ENCODE measurements at places on chromosomes 4 and X.

GRCh38 chrX:123756320-123756719, 23.5 kb upstream of the THOC2 start:
- DNase-seq, result no peak

GRCh38 chr4:7676398-7676922, 241.7 kb upstream of the PSAPL1 start:
- DNase-seq, result no peak

- DNase-seq, result no peak
These were observed 36.2 kb downstream of the CD40LG start for GRCh38 chrX:136684120-136684519.

GRCh38 chr4:123430031-123430430, 33.4 kb downstream of the SPRY1 start:
- DNase-seq, result no peak

DNA sequence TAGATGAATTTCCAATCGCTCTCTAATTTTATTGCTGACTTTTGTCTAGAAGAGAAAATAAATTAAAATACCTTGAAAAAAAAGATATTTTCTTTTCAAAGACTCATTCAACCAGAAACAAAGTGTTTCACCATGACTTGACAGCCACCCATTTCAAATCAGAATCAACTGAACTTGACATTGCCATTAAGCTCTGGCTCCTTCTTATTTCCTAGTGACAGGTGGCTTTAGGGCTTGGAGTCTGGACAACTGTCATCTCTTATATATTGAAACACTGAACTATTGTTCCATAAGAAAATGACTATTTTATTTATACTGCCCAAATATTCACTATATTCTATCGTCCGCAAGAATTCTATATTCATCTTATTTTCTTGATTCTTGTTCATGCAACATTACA, 229.2 kb downstream of the SLC39A8 start:
- DNase-seq, result no peak

- no peak for DNase-seq
These were observed 54.0 kb upstream of the LDB2 start for GRCh38 chr4:16952462-16952871.

- no peak for DNase-seq
These were observed 1.2 kb downstream of the CTPS2 start for GRCh38 chrX:16711219-16711811.

DNA sequence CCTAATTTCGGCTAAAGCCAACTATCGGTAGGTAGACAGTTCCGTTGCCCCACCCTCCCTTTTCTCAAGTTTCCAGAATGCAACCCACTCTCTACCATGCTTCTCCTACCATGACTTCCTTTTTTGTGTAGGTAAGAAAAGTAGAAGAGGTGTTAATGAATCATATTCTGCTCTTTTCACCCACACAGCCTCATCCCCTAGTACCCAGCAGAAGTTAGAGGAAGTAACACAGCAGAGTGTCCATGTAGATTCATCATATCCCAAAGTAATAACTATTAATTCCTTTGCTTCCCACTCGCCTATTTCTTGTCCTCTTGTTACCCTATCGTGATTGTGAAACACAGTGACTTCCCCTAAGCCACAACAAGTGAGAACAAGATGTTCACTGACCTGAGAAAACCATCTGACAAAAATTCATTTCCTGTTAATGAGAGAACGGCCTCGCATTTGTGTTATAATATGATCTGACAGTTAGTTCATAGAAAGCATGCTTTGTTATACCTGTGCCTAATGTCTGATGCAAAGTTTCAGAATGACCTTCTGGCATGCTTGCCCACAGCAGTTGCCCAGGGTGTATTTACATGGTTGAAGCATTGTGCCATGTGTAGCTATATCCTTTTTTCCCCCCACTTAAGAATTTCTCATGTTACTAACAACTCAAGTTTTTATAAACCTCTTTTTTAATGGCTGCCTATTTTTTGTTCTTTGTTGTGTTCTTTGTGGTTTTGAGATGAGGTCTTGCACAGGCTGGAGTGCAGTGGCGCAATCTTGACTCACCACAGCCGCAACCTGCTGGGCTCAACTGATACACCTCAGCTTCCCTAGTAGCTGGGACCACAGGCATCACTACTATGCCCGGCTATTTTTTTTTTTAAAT, 185.6 kb downstream of the RAP1GDS1 start:
- no peak for DNase-seq

- no peak for DNase-seq
These were observed 126.0 kb upstream of the GUCY1A1 start for GRCh38 chr4:155540698-155541097.

DNA sequence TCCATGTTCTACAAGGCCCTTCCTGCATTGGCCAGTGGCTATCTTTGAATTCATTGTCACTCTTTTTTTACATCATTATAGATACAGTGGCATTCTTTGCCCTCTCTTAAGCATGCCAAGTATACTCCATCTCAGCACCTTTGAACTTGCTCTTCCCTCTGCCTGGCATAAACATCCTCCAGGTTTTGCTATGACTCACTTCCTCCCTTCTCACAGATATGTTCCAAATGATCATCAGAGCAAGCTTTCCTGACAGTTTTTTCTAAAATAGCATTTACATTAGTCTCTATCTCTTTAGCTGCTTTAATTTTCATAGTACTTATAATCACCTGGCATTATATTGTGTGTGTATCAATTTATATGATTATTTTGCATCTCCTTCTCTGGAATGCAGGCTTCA, 553.3 kb upstream of the MAGEB2 start:
- no peak for DNase-seq

GRCh38 chr4:166827167-166827566, 407.1 kb downstream of the SPOCK3 start:
- no peak for DNase-seq

DNA sequence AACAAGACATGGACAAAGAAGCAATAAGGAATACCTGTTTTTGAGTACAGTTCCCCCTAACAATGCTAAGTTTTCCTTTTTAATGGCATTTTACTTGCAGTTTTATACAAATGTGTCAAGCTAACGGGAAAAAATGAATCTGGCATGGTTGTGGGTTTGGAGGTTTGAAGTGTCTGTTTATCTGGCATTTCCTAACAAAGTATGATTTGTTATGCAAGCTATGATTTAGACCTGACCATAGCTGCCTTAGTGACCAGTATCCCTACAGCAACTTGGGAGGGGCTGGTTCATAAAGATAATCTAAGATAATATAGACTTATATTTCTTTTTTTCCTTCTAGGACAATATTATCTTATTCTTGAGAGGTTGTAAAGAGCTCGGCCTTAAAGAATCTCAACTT, 60.6 kb downstream of the LIMCH1 start:
- no peak for DNase-seq

- no peak for DNase-seq
These were observed 2.3 kb upstream of the SASH3 start for GRCh38 chrX:129777218-129778030.

DNA sequence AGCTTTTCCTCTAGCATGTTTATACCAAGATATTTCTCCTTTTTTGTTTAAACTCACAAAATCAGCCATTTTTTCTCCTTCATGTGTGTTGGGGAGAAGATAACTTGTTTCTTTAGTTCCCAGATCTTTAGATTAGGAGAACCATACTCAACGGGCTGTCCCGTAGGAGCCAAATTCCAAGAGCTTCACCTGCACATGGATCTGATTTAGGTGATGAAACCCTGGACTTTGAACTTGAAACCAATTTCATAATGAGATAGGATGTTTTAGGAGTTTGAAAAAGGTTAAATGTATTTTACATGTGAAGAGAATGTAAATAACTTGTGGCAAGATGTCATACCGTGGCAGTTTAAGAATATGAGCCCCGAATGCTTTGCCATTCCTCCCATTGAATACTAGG, 280.0 kb upstream of the PCDH18 start:
- no peak for DNase-seq

DNA sequence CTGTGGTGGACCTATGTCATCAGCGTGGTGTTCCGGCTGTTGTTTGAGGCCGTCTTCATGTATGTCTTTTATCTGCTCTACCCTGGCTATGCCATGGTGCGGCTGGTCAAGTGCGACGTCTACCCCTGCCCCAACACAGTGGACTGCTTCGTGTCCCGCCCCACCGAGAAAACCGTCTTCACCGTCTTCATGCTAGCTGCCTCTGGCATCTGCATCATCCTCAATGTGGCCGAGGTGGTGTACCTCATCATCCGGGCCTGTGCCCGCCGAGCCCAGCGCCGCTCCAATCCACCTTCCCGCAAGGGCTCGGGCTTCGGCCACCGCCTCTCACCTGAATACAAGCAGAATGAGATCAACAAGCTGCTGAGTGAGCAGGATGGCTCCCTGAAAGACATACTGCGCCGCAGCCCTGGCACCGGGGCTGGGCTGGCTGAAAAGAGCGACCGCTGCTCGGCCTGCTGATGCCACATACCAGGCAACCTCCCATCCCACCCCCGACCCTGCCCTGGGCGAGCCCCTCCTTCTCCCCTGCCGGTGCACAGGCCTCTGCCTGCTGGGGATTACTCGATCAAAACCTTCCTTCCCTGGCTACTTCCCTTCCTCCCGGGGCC, 1.2 kb downstream of the GJB1 start:
- no peak for DNase-seq

DNA sequence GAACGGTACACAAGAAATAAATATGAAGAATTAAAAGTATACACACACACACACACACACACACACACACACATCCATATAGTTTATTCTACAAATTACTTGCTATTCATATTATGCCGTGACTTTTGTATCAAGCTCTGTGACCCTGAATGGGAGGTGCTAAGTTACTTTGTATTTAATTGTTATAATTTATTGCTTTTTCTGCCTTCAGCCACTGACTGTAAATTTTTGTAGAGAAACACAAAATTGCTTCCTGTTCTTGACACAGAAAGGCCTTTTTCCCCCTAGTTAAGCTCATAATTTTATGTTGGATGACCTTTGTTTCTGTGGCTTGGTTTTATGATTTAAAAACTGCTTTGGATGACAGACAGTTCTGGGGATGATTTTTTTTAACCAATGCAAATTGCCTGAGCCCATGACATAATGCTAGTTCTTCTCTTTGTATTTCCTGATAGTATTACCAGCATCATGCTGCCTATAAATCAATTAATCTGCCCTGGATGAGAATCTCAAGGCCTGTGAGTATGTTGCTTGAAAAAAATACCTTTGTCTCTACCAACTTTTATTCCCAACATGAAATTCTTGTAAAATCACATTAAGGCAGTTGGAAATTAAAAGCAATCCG, 140.0 kb downstream of the FMR1NB start:
- no peak for DNase-seq

- no peak for DNase-seq
These were observed 97.9 kb downstream of the ARHGEF9 start for GRCh38 chrX:63686878-63687714.

DNA sequence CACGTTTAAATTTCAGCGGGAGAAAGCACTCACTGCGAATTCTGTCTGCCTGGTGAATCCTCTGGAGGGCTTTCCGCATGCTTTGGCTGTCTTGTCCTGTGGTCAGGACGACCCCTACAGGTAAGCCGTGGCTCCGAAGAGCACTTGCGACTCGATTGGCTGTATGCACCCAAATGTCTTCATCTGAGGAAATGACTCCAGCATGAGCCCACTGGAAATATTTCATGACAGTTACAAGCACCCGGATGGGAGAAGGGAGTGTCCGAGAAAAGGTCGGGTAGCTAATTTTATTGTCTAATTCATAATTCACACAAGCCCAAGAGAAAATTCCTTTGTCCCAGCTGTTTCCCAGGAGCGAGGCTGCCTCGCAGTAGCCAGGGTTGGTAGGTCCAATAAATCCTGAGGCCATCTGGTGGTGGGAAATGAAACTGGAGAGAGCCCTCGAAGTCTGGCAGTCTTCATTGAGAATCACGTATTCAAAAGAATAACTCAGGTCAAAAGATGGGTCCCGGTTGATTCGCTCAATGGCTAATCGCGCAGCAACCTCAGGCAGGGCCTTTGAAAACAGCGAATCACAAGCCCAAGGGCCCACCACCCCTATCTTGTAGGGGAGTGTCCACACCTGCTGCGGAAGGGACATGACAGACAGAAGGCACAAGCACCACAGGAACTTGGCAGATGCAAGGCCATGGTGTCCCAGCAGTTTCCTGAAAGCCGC, 6.6 kb downstream of the GUCY2F start:
- DNase-seq, result no peak

Measured in forelimb muscle (tissue), 1 donor.